ENCODE measurements at places on chromosomes 11 and 22.
A peak's percentile ranks its signal among the peaks of the same experiment; 100 is the strongest.

- DNase-seq = no peak
Measured at GRCh38 chr11:69605737-69606526, 35.0 kb upstream of the CCND1 start.

DNA sequence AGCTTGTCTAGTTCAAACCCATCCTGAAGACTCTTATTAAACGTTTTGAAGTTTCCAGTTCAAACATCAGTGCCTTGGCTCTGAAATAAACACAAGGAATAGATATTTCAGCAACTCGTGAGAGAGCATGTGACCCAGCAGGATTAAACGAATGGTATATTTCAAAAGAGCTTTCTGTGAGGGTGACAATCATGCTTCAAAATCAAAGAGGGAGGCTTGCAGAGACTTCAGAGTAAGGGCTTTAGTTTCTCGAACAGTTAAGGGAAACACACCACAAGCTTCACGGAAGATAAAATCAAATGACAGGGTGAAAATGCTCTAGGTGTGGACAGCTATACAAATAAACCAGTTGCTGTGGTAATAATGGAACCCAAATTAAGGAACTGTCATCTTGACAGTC is 1.4 kb downstream of the HPS4 start:
- DNase-seq = no peak

GRCh38 chr11:104124979-104125378 is 39.0 kb downstream of the PDGFD start:
- DNase-seq = no peak

- no peak for DNase-seq
Measured at GRCh38 chr11:79160791-79161403, 279.9 kb downstream of the TENM4 start.

- DNase-seq = peak; percentile 43
Measured at GRCh38 chr22:26650722-26651421, 6.5 kb upstream of the MIAT start.

- no peak for DNase-seq
Measured at GRCh38 chr11:132549561-132549960, 982.7 kb downstream of the OPCML start.

DNA sequence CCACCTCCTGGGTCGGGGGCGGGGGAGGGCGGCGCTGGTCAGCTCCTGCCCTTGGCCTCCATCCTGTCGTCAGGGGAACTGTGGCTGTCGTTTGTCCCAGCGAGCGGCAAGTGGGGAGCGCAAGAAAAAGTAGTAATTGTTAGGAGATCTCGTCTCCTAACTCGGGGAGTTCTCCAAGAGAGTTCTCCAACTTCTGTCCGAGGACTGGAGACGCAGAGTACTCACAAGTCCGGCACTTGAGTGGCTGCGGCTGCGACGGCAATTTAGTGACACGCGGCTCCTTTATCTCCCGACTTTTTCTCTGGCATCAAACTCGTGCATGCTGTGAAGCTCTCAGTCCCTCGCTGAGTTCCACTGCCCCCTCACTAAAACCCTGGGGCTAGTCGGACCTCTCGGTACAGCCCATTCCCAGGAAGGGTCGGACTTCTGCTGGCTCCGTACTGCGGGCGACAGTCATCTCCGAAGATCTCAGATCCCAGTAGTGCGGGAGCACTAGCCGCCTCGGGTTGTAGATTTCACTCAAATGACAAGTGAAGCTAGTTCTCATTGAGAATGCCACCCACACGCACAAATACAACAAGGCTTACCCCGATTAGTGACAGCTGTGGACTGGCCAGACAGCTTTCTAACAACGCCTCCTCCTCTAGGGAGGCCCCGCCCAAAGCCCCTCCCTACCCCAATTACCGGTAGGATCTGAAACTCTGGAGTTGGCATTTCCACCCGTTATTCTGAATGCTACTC is at the start of gene PGR:
Gene PGR, minus strand, starts transcription at position 611 of the 741 bp plus-strand sequence. CDS start 743 bp downstream, outside the sequence.
- DNase-seq = peak; percentile 17

GRCh38 chr11:118533769-118534729 is 3.1 kb downstream of the TMEM25 start:
- no peak for DNase-seq

GRCh38 chr11:79617561-79617960 is 176.7 kb upstream of the TENM4 start:
- no peak for DNase-seq

- peak; percentile 88 for DNase-seq
Measured at GRCh38 chr22:20456064-20456721, 18.6 kb upstream of the SCARF2 start.

All from GM13977 (cell line).